ENCODE measurements at places on chromosomes 6 and 20.

- no peak for DNase-seq
Measured at GRCh38 chr6:63816982-63817436, 181.4 kb downstream of the PHF3 start.

- no peak for DNase-seq
Measured at GRCh38 chr20:6863798-6864201, 96.3 kb downstream of the BMP2 start.

DNA sequence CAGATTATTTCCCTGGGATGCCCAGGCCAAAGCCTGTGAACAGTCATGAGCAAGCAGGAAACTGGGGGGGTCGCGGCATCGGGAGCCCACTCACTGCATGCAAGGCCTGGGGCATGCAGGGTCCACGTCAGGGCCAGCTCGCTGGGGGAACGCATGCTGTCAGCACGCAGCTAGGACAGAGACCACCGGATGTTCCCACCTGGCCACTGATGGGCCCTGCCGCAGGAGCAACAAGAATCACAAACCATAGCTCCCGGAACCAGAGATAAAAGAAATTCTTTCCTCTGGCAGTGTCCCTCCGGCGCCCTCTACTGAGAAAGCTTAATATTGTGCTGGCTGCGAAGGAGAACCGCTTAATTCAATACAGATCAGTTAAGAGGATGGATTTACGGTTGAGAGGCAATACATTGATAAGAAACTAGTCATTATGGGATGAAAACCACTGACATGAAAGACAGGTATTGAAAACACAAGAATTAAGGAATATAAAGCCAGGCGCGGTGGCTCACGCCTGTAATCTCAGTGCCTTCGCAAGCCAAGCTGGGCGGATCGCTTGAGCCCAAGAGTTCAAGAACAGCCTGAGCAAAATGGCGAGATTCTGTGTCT lies 32.6 kb downstream of the C6orf15 start:
- DNase-seq: no peak

GRCh38 chr6:134132494-134133141 lies 80.2 kb upstream of the SLC2A12 start:
- no peak for DNase-seq

DNA sequence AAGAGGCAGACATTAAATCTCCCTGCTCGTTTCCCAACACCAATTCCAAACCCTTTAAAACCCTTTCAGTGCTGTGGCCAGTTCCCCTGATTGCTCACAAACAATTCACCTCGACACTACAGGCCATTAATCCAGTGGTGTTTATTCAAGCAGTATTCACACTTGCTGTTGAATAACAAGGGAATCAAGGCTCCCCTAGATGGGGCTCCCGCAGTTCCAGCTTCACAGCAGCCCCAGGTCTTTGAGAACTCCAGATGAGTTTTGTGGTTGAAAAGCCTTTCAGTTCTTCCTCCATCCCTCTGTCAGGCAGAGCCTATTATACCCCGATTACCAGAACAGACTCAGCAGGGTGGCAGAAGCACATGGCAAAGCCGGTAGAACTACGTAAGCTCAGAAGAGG lies 36.2 kb downstream of the JAG1 start:
- DNase-seq: no peak

DNA sequence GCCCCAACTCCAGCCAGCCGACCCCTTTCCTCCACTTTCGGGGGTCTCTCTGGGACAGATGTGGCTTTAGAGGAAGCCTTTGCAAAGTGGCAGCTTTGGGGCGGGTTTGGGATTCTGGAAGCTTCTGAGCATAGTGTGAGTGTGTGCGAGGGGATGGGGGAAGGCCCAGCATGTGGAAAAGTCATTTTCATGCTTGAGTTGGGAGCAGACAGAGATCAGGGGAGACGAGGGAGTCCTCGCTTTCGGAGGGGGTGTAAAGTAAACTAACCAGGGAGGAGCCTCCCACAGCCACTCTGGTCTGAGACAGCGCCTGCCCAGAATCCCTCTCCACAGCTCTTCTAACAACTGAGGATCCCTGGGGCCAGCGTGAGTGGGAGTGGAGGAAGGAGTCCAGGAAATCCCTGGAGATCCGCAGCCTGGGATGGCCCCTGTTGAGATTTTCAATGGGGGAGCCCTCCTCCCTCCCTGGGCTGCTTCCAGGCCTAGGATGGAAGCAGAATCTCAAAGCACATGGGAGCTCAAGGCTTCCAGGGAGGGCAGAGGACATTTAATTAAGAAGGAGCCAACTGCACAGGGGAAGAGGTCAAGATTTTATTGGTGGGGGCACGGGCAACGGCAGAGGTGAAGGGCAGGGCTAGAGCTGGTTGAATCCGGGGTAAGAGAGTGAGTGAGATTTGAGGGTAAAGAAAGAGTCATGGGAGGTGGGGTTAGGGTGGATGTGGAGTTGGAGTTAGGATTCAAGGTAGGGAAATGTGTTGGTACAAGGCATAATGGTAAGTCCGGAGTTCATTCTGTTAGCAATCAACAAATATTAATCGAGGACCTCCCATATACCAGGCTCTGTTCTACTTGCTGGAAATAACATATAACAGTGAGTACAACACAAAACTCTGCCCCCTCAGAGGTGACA lies 102.3 kb upstream of the FOXP4 start:
- DNase-seq: no peak

- DNase-seq: no peak
Measured at GRCh38 chr6:114844359-114844758, 501.5 kb upstream of the HS3ST5 start.

DNA sequence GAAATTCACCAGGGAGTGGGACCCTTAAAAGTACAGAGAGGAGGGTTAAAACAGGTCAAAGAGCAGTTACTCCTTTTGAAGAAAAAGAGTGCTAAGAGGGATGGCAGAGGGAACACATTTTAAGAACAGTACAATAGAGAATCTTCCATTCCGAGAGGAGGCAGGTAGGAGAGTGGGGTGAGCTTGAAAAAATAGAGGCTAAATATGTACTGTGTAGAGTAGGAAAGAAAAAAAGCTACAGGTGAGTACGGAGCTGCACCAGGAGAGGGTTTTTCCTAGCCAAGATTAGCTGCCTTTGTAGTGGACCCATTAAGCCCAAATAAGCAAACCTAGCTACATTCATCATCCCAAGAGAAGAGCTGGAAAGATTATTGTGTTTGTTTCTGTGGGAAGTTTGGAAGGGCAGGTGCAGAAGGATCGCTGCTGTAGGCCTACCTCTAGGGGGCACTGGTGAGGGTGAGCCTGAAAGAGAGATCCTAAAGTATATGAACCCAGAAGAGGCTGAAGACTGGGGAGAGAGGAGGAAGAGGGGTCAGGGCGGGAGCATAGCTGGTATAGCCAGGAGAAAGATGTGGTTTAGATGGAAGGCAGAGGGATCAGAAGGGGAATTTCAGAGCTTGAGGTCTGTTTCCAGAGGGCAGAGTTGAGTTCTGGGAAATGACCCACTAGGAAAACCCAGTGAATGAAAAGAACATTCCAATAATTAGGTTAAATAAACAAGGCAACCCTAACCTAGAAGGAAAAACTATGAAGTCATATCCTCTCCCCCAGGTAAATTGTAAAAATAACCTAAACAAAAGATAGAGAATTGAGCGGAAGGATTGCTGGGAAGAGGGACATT lies 50.2 kb upstream of the HINT3 start:
- DNase-seq: no peak

- DNase-seq: no peak
Measured at GRCh38 chr6:16056263-16056870, 72.5 kb upstream of the MYLIP start.

GRCh38 chr6:127517693-127518092 lies 1.4 kb downstream of the MTCL3 start:
- DNase-seq: no peak

- DNase-seq: no peak
Measured at GRCh38 chr6:101231606-101232235, 161.8 kb upstream of the GRIK2 start.

DNA sequence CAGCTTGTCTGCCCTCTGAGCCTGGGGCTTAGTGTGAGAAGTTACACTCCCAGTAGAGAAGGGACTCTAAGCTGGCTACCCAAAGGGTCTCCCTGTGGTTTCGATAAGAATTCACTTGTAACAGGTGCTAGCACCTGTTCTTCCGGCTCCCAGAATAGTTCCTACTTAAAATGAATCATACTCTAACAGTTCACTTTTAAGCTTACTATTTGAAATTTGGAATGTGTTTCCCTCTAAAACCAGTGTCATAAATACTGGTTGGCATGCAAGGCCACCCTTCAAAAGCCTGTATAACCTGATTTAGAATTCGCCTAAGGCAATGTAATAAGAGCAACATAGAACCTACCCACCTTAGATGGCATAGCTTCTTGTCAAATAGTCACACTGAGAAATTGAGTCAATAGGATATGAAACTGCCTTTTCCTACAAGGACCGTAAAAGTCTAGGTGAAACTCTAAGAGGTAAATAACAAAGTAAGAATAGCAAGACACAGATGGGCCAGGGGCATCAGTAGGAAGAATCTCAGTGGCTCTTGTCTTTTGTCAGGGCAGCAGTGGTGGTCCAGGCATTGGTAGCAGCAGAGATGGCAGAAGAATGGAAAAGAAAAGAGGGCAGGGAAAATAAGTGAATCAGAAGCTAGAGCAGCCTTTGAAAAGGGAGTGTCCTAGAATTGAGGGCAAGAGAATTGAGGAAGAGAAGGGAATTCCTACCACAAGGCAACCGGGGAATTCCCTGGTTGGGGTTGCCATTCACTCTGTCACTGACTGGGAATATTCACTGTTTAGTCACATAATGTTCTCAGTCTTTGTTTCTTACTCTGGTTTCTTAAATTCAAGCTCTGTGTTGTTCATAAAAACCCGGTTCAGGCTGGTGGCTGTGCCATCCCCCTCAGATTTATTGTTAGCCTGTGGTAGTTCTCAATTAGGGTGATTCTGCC lies 91.5 kb downstream of the HIVEP2 start:
- no peak for DNase-seq

GRCh38 chr6:41706876-41707564 lies 28.4 kb downstream of the TFEB start:
- DNase-seq: no peak

DNA sequence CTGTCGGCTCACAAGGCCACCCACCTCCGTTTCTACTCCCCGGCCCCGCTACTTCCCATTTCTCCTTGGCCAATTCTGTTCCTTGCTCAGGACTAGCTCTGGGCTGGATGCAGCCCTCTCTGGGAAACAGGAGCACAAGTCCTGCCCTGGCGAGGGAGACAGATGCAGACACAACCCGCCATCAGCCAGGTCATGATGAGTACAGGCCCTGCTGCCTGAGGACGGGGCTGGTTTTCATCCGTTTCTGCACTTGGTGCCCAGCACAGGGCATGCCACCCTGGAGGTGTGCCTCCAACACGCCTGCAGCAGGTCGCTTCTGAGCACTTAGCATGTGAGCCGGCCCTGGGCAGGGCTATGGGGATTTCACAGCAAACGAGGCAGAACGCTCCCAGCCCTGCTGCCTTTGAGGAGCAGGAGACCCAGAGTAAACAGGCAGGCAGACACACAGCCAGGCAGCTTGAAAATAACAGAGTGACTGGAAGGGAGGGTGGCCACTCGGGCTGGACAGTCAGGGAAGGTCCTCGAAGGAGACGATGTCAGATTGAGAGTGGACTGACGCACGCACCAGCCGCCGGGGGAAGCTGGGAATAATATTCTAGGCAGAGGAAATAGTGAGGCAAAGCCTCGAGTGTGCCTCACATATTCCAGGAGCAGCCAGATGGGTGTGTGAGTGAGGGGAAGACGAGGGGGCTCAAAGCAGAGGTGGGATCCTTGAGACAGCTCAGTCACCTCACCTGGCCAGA lies 21.2 kb upstream of the VSTM2L start:
- DNase-seq: no peak

DNA sequence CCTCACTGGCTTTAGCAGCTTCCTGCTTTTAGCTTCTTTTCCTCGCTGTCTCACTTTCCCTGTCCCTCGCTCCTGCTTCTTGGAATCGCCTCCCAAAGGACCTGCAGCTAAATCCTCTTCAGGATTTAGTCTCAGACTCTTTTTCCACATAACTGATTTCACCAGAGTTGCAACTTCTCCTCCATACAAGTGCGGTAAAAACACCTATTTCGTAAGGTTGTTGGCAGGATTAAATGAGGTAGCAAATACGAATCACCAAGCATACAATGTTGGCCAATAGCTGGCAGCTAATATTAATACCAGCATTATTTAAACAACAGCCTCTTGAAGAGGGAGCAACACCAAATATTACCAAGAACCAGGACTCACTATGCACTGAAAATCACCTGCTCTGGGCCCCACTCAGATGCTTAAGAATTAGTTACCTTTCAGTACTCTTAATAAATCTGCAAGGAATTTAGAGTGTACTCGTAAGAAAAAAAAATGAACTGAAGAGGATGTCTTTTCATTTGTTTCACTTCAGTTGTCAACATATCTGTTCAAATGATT lies 123.0 kb downstream of the DTNBP1 start:
- DNase-seq: no peak

DNA sequence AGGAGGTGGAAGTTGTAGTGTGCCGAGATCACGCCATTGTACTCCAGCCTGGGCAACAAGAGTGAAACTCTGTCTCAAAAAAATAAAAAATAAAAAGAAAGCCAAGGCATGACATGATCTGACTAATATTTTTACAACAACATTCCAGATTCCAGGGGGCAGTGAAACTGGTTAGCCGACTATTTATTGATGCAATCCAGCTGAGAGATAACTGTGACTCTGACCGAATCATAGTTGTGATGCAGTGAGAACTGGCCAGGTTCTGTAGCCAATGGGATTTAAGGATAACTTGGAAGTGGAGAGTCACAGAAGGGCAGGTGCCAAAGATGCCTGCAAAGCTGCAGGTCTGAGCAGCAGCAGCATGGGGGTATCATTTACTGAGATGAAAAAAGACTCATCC lies 82.9 kb upstream of the TSHZ2 start:
- DNase-seq: no peak

DNA sequence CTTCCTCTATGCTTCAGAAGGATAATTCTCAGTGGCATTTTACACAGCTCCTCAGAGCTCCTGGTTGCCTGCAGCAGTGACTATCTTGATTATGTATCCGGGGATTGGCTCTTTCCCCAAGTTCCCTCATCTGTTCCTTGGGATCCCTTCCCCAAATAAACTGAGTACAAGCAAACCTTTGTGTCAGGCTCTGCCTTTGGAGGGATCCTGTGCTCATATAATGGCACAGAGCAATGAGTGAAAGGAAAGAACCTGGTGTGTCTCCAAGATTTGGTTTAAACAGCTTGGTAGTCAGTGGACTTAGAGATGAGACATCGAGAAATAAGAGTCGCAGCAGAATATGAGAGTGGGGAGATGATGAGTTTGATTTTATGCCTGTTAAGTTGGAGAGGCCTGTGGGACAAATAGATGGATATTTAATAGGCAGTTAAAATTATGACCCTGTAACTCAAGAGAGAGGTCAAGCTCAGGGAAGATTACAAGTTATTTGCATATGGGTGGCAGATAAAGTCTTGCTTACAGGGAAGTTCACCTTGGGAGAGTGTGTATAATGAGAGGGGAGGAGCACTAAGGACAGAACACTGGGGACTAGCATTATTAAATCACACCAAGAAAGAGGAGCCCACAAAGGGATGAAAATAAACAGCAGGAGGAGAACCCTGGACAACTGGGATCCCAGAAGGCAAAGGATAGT lies 44.1 kb upstream of the GCLC start:
- no peak for DNase-seq

DNA sequence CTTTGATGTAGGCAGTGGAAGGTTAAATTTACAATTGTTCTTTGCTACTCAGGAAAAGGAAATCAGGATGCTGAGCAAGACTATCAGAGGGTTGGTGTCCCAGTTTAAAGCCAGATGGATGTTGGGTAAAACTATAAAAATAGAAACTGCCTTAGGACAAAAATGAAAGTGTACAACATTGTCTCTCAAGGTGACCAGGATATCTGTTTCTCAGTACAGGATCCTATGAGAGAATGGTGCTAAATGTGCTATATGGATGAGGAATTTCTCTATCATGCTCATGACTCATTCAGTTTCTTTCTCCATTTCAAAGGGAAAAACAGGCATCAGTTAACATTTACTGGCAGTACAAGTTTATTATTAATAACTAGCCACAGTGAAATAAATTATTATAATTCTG lies 534.2 kb upstream of the GJE1 start:
- DNase-seq: no peak
